ENCODE measurements at places on chromosomes 2 and 18. TPM values are rescaled to one million over a fixed set of nuclear protein-coding genes. Genes with fewer than 3 reads are reported as not detected.

GRCh38 chr2:168744844-168745243 is 57.6 kb upstream of the NOSTRIN start:
- DNase-seq: no peak

Gene SERPINB13
- total RNA-seq: not detected

Gene MALT1
- 27.5 TPM for total RNA-seq

DNA sequence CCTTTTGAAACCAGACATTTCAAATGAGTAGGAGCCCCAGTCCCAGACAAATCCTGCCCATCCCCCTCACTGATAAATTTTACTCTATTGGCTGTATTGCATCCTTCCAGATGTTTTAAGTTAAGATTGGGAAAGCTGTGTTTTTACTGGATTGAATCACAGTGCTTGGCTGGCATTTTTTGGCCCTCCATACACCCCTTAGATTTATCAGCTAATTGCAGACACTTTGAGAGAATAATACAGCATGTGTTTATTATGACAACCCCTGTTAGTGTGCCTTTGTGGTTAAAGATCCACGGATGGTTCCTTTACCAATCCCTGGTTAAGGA is 74.9 kb downstream of the ANTXR1 start:
- no peak for DNase-seq

DNA sequence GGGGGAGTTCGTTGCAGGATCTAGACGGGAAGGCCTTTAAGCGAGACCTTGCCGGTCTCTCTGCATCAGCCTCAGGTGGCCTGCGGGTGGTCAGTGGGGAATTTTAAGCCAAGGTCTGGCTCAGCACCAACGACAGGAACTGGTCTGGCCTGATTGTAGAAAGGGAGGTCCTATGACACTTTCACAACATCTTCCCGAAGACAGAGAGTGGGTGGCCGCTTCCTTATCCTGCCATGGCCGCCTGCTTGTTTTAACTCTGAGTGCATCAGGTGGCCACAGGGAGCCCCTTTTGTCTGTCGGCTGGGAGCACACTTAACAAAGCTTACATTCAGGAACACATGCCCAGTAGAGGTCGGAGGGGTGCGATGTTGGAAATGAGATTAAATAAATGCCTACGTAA is 363.7 kb upstream of the MYT1L start:
- no peak for DNase-seq

Gene UGT1A3
- 20.8 TPM for total RNA-seq

Gene EML6
- total RNA-seq: 5.4 TPM

- no peak for DNase-seq
Observed at GRCh38 chr2:214484239-214484638, 73.4 kb downstream of the VWC2L start.

DNA sequence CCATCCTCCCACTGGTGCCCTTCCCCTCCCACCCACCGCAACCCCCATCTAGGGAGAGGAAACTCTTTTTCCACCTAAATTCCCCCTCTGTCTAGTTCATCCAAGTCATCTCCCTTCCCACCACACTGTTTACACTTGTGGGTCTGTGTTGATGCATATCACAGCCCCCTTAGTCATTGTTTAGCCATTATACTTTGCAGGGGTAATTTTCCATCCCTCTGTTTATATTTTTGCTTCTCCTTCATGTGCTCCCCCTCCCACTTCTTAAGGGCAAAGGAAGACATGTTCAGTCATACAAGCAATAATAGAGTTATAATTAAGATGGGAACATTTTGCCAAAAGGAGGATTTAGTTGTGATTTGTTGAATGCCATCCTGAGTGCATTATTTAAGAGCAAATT is 187.8 kb upstream of the TNP1 start:
- DNase-seq: no peak

Gene SULT1C4
- 3.4 TPM for total RNA-seq

Gene PFN4
- 1.2 TPM for total RNA-seq

DNA sequence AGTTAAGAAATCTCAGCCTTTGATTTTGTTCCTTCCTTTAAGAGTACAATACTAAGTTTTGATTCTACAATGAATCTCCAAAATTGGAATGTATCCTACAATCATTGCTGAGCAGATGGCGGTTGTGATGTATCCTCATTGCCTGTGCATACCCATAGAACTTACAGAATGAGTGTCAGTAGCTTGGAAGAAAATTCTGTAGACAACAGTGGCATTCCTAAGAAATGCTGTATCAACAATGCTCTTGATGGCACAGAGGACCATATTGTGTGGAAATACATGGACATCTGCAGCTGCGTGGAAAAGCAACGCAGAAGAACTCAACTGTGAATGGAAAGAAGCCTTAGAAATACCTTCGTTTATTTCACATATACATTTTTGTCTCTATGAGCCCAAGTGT is 30.2 kb downstream of the GAREM1 start:
- no peak for DNase-seq

Measured in ureter (tissue), 1 donor.